ENCODE measurements at places on chromosomes 11 and 22.
A peak's percentile ranks its signal among the peaks of the same experiment; 100 is the strongest.

- no peak for DNase-seq
Measured at GRCh38 chr11:102109896-102110760, at the start of gene YAP1. YAP1 (plus strand) TSS chr11:102110447; CDS start chr11:102110849, 402 bp downstream.

DNA sequence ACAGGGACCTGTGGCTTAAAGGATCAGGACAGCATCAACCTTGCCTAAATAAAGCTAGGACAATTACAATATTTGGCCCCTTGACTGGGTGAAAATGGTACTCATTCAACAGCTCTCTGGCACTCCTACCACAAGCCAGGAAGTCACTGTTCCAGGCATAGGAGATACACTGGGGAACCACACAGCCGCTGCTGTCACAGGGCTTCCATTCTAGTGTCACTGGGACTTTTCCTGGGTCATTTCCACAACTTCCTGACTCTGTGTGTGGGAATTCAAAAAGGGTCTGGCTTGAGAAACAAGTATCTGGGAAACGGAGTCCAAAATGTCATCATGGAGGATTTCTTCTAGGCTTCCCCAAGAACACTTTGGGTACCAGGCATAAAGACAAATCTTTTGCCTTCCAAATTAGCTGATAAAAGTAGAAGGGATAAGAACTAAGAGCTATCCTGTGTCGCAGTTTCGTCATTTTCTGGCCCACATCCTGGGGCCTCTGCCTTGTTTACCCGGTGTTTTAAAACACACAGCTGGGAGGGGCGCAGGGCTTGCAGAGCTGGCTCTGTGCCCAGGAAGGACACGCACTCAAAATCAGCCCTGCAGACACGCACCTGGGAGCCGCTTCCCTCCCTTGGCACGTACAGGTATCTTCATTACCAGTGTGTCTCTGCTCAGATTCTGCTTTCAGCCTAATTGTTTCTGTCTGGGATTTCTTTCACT lies 38.0 kb downstream of the TMEM45B start:
- no peak for DNase-seq

DNA sequence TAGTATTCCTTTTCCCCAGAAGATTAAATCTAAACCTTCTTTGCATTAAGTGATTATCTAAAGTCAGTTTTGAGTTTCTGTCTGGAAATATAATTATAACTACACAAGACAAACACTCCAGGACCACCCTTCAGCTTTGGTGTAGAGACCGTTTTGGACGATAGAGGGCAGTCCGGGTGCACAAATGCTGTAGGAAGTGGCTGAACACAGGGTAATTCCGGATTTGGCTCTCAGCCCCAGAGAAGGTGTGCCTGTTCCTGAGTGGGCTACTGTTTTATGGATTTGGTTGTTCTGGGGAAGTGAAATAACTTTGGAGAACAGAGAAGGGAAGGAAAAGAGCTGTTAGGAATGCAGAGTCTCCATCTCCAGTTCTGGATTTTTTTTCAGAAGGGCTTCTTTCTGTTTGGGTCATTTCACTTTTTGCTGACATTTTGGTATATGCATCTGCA lies 14.8 kb downstream of the EXT2 start:
- DNase-seq, result no peak

- DNase-seq, result no peak
Measured at GRCh38 chr11:2775083-2775625, 75.4 kb upstream of the KCNQ1OT1 start.

DNA sequence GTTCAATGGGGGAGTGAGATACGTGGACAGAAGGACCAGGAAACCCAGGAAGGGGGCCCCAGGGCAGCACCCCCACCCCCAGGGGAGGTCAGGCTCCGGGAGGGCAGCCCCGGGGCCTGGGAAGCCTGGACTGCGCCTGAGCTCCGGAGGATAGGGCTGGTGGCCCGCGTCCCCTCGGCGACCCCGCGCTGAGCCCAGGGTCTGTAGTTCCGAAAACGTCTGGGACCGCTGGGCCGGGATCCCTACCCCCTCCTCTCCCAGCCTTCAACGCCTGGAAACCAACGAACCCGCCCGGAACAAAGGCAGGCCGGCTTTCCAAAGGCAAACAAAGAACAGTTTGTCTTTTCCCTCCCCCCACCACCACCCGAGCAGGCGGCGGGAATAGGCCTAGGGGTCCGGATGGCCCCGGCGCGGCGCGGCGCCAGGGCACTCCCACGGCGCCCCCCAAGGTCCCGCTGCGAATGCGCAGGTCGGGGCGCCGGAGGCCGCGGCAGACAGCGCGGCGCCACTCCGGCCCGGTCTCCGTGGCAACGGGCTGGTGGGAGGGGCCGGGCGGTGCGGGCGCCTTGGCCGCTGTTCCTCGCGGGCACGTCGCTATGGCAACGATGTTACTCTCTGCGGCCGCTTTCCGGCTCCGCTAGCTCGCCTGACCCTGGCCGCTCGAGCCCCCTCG lies 58.5 kb downstream of the IGLL1 start:
- DNase-seq, result peak; percentile 92

- peak; percentile 19 for DNase-seq
Measured at GRCh38 chr11:68297812-68298658, 14.4 kb upstream of the LRP5 start.

- no peak for DNase-seq
Measured at GRCh38 chr22:44745853-44746789, 6.3 kb upstream of the ARHGAP8 start.

GRCh38 chr11:47305734-47306483 lies 36.0 kb downstream of the MADD start:
- DNase-seq, result peak; percentile 34

DNA sequence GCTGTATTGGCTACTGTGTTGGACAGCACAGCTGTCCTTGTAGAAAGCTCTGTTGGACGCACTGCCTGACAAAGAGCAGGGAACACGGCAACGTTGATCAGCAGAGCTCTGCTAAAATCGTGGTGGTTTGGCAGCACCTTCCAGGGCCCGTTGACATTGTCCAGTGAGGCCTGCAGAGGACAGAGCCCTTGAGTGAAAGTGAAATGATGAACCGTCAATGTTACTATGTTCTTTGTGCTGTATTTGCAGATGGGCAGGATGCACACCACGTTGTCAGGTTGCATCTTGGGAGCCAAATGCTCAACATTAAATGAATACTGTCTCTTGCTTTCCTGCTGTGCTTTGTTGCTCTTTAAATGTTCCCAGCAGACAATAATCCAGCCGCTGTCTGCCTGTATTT lies 69.7 kb downstream of the NELL1 start:
- no peak for DNase-seq

GRCh38 chr11:70068345-70068744 lies 9.8 kb upstream of the ANO1 start:
- no peak for DNase-seq

DNA sequence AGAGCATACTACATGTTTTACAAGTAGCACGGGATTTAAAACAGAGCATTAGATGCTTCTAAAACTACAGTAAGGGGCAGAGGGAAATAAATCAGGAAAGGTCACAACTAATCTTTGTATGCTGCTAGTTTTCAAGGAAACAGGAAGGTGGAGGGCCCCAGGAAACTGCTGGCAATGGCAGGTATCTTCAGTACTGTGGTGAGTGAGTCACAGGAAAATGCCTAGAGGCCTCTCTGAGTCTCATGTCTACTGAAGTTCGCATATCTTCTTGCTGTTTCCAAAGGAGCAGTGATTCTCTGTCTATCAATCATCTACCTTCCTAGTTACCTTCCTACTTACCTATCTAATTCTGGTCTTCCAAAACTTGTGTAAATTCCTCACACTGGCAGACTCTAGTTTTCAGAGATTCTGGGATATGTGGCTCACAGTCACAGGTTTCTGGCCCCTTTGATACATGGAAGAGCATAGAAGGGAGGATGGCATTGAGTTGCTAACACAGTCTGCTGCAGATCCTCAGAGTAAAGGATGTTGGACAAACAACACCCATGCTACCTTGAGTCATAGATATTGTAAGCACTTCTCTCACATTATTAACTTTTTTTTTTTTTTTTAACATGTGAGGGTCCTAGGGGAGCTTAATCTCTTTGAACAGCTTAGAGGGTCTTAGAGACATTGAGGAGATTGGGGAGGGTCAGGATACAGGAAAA lies 58.8 kb upstream of the SYN3 start:
- no peak for DNase-seq

- no peak for DNase-seq
Measured at GRCh38 chr11:73229321-73229895, 11.3 kb downstream of the P2RY2 start.

DNA sequence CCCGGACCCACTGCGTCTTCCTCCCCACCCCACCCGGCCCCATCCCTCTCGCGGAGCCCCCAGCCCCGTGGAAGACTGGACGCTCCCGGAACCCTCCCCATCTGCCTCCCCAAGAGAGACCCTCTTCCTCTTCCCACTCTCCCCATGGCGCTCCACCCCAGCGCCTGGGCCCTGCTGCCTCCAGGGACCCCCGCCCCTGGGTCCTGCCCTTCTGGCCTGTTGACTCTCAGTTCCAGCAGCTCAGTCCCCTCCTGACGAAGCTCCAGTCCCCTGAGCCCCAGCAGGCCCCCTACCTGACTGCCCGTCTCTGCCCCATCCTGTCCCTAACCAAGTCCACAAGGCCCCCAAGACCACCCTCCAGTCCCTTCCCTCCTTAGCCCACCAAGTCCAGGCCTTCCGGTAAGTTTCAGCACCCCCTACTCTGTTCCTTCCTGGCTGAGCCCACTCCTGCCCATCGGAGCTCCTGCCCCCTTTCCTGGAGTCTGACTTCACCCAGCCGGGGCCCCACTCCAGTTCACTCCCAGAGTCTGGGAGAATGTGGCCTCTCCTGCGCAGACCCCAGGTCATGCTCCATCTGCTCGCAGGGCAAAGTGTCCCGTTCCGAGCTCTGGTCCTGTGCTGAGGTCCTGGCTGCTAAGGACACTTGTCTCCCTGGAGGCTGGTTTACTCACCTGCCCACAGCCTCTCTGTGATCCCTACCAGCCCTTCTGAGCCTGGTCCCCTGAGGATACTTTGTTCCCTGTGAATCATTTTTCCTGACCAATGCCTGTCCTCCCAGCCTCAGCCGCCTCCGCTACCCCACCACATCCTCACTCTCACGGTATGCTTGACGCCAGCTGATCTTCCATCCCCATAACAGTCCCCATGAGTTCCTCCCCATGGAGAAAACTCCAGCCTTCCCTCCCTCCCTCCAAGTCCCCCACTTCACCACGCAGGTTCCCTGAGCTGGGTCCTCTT lies 722 bp downstream of the IFITM10 start:
- DNase-seq, result no peak

DNA sequence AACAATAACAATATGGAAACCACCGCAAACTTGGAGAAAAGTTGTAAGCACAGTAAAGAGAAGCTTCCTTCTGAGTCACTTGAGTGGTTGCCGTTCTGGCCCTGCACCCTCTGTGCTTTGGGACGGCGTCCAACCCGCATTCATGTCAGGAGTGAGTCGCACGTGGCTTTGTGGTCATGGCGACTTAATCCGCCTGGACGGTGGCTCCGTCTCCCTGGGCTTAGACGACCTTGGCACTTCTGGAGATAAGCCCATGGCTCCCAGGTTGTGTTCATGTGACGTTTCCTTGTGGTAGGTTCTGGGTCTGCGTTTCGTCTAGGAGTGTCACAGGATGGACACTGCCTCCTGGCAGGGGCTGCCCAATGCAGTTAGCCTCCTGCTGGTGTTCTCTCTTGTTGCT lies 40.5 kb downstream of the TPCN2 start:
- no peak for DNase-seq
